Caudate nucleus (tissue), 63 donors: ENCODE measurements at places on chromosomes 12 and 14.
A peak's percentile ranks its signal among the peaks of the same experiment; 100 is the strongest.

DNA sequence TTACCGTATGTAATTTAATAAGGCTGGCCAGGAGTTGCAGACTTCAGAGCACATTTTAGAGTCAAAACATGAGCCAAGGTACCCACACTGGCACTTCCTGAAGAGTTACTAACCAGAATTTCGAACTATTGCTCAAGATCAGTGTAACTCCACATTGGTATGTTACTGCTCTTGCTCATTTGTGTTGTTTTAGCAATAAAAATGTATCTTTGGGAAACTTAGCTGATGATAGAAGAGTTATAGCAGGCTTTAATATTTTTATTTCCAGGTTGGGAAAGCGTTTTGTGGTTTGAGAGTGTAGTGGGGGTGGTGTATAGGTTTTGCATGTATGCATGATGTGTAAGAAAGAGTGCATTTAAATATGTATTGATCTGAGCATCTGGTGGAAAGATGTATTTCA is 96.6 kb downstream of the SCN8A start:
- no peak for DNase-seq

DNA sequence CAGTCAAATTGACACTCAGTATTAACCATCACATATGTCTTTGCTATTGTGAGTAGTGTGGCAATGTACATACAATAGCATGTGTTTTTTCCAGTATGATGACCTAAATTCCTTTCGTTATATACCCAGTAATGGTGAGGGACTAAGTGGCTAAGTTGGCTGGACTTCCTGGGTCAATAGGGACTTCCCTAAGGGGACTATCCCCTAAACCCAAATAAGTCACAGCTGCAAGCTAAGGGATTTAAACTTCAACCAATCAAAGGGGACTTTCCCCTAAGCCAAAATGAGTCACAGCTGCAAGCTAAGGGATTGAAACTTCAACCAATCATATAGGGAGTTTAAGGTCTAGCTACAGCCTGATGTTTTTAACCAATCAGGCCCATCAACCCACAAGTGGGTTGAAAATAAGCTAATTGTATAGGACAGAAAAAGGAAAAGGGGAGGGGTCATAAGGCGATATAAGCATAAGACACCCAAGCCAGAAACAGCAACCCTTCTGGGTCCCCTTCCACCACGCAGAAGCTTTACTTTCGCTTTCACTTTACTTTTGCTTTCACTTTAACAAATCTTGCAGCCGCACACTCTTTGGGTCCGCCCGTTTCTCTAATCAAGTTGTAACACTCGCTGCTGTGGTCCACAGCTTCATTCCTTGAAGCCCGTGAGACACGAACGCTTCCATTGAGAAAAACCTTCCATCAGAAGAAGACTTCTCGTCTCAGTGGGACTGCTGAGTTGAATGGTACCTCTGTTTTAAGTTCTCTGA is 404.4 kb downstream of the FLRT2 start:
- peak; percentile 7 for DNase-seq

GRCh38 chr12:41344776-41345470 is 156.8 kb downstream of the PDZRN4 start:
- peak; percentile 22 for DNase-seq

DNA sequence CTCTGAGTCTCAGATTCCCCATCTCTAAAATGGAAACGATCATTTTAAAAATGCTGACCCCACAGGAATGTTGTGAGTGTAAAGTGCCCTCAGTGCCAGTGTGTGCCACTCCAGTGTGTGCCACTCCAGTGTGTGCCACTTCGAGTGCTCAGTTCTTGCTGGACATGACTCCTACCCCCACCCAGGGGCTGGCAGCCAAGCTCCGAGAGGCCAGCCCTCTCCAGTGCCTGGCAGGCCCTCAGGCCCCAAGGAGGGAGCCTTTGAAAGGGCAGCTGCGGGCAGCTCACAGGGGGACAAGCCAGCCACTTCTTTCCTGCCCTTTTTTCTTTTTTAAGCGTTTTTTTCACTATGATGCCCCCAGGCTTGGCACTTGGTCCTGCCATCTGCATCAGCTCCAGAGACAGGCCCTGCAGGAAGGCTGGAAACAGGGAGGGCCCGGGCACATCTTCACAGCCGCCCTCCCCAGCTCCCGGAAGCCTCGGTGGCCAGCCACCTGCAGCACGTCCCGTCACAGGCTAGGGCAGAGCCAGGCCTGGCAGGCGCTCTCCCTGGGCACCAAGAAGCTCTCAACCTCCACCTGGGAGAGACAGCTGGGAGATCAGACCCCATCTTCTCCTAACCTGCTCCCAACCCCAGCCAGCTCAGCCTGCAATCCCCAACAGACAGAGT is 29.8 kb downstream of the NCOR2 start:
- peak; percentile 74 for DNase-seq

GRCh38 chr14:21575661-21576060 is 4.2 kb downstream of the OR10G3 start:
- DNase-seq, result no peak

DNA sequence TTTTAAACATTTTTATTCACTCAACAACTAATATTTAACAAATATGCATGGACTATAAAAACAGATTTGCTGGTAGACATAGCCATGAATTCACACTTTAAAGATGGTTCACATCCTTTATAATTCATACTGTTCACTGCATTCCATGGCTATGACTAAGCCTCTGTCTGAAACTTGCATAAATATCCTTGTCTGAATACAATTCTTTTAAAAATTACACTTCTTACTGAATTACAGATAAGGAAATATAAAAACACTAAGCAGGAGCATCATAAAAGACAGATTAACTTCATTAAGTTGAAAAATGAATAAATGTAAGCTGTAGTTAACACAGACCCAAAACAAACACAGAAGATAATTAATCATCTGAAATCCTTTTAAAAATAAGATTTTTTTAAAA is 53.8 kb downstream of the GXYLT1 start:
- no peak for DNase-seq

DNA sequence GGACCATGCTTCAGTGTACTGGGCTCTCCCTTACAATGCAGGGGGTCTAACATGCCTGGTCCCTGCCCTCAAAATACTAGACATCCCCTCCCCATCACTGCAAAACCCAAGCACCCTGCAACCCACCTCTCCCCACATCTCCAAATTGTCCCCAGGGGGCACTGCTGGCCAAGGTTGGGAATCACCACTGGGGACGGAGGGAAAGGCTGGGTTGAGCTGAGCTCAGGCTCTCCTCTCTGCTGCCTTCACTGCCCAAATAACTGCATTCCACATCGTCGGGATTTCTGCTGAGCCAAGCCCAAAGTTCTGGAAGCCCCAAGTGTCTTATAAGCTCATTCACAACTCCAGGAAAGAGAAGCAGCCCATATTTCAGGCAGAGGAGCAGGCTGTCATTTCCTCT is 69.6 kb downstream of the NT5DC3 start:
- DNase-seq, result no peak

GRCh38 chr12:114265036-114265435 is 140.9 kb downstream of the TBX5 start:
- no peak for DNase-seq

- DNase-seq, result no peak
Observed at GRCh38 chr12:85644508-85644907, 191.7 kb downstream of the RASSF9 start.

DNA sequence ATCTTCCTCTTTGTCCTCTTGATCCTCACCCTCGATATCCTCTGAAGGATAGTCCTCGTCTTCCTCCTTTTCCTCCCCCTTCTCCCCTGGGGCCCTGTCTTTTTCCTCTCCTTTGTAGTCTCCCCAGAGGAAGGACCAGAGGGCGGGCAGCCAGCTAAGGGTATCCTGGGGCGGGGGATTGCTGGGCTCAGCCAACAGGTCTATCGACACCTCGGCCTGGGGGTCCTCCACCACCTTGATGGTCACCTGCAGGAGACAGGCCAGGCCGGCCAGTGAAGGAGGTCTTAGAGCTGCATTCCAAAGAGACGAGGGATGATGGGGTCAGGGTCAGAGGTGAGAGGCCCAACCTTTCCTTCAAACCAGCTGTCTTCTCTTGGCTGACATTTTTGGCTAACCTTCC is 16.2 kb downstream of the ISM2 start:
- no peak for DNase-seq

- DNase-seq, result no peak
Observed at GRCh38 chr12:73452672-73453469, 1084.8 kb upstream of the ATXN7L3B start.

DNA sequence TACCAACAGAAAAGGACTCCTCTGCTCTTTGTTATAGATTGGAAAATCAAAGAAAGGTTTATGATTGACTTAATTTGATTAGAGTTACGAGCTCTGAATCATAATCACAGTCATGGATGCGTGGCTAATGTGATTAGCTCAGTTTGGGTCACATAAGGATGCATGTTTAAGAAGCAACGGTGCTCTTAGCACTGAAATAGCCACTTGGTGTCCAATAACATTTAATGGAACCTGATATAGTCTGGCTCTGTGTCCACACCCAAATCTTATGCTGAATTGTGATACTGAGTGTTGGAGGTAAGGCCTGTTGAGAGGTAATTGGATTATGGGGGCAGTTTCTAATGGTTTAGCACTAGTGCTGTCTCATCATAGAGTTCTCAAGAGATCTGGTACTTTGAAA is 501.6 kb downstream of the SLC6A15 start:
- no peak for DNase-seq

DNA sequence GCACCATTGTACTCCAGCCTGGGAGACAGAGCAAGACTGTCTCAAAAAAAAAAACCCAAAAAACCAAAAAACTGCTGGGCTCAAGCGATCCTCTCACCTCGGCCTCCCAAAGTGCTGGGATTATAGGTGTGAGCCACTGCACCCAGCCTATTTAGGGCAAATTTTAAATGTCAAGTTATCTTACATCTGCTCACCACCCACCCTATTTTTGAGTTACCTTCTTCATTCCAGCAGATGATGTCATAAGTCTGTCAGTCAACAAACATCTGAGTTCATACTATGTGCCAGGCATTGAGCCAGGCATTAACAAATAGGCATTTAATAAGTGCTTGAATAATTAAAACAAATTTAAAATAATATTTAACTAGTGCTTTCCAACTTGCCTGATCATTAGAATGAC is 21.5 kb downstream of the BATF start:
- DNase-seq, result no peak

- DNase-seq, result peak; percentile 41
Observed at GRCh38 chr12:48903982-48904411, 21.3 kb downstream of the FKBP11 start.

DNA sequence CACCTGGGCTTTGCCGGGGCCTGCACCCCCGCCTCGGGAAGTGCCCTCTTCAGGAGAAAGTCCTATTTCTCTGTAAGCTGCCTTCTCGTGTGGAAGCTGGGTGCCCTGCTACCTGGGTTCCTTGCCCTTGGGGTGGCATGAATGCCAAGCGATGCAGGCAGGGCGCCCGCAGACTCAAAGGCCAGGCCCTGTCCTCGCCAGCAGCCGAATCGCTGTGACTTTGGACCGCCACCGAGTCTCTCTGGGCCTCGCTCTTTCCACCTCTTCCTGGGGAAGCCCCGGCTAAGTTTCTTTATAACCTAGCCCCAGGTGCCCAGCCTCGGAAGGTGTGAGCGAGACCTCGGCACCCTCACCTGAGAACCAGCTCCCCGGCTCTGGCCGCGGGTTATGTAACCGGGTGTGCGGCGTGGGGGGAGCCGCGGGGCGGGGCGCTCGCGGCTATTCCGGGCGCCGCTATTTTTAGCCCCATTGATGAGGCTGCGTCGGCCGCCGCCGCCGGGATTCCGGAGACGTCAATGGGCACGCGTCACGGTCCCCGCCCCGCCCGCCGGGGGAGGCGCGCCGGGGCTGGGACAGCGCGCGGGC is 14.6 kb upstream of the NR4A1 start:
- no peak for DNase-seq

- DNase-seq, result no peak
Observed at GRCh38 chr14:84864548-84865271, 665.2 kb upstream of the FLRT2 start.

- no peak for DNase-seq
Observed at GRCh38 chr12:52918784-52919183, 13.9 kb upstream of the KRT8 start.

DNA sequence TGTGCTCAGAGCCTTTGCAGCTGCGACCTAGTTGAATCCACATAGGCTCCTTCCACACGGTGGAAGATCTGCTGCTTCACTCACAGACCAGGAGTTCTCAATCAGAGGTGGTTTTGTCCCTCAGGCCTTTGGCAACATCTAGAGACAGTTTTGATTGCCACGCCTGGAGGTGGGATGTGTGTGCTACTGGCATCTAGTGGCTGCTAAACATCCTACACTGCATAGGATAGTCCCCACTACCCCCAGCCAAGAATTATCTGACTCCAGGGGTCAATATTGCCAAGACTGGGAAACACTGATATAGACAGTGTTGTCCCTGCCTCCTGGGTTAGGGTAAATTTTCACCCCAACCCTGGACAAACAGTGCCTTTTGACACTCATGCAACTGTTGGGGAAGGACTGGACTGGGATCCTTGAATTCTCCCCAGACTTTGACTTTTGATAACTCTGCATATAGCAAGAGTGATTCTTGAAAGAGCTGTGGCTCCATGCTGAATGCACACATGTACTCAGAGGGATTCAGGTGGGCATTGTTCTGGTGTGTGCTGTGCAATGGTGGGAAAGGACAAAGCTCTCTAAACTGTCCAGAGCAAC is 39.8 kb downstream of the BAZ2A start:
- DNase-seq, result no peak

DNA sequence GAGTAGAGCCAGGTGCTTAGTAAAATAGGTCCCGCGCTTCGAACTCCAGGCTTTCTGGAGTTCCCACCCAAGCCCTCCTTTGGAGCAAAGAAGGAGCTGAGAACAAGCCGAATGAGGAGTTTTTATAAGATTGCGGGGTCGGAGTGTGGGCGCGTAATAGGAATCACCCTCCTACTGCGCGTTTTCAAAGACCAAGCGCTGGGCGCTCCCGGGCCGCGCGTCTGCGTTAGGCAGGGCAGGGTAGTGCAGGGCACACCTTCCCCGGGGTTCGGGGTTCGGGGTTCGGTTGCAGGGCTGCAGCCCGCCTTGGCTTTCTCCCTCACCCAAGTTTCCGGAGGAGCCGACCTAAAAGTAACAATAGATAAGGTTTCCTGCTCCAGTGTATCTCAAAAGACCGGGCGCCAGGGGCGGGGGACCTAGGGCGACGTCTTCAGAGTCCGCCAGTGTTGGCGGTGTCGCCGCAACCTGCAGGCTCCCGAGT is 3.6 kb downstream of the SSTR1 start:
- no peak for DNase-seq

GRCh38 chr12:105681341-105681740 is 350.9 kb downstream of the C12orf75 start:
- no peak for DNase-seq

DNA sequence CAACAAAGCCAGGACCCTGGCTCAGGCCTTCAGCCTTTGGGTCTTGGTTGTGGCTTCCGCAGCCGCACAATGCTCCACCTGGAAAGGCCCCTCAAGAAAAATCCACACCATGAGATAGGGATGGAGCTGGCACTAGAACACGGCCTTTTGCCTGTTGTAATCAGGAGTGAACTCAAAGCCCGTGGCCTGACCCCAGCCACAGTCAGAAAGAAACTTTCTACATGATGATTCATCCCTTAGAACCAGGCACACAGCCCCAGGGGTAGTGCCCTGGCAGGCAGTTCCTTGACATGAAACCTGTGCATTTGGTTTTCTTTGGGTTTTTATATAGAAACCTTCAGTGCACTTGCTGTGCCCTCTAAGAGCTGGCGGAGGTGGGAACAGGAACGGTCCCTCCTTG is 5.1 kb downstream of the CLMN start:
- DNase-seq, result no peak
